Naive thymus-derived CD8-positive, alpha-beta T cell (primary cell): ENCODE measurements at places on chromosomes 7 and 10. TPM values are rescaled to one million over a fixed set of nuclear protein-coding genes. Genes with fewer than 3 reads are reported as not detected.

The SEMA3C gene
- total RNA-seq: not detected

DNA sequence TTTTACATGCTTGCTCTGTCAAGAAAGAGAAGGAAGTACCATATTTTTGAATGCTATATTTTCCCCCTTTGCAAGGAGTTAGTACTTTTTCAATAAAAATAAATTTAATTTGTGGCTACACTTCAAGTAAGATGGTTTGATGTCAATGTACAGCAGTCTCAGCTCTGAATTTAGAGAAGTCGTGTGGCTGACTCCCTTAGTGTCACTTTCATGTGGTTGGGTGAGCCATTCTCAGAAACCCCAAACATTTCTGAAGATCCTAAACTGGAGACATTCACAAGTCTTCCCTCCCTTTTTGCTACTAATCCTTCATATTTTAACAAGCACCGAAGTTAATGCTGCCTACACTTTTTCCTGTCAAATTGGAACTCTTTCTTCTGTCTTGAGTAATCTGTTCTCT is 244.4 kb downstream of the DYNC1I1 start:
- no peak for DNase-seq

The IFIT1B gene
- total RNA-seq: not detected

DNA sequence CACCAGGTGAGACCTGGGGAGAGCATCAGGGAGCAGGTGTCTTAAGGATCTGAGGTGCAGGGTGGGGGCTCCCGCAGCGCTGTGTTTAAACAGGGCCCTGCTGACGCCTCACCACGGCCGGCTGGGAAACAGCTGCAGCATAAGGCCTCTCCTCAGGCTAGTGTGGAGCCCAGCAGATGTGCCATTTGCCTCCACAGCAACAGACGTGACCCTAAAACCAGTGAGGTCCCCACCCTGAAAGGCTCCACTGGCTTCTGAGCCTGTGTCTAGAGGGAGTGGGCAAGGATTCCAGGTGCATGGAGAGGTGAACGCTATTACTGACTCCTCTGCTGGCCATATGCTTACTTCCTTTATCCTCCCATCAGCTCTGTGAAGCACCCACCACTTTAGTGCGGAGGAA is 47.8 kb downstream of the SYPL1 start:
- no peak for DNase-seq

The SHTN1 gene
- not detected for total RNA-seq

DNA sequence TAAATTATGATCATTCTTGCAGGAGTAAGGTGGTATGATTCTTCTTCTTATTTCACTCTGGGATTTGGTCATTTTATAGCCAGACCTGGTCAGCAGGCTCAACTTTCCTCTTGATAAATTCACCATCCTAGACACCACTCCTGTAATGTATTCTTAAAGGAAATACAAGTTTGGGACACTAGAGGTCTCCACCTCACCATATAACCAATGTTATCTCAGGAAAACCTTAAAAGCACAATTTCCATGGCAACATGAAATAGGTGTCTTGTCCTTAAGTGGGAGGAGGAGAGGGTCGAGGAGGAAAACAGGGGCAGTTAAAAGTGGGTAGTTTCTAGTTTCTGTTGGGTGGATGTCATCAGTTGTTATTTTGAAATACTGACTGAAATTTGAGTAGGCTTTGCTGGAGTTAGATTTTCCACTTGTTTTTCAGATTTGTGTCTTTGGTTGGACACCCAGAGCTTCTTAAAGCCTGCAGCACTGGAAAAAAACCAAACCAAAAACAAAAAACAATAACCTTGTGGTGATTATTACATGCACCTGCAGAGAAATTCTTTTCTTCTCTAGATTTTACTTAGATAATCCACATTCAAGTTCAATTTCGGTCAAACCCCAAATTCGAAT is 163.1 kb downstream of the PRKCQ start:
- DNase-seq: peak; percentile 56

- no peak for DNase-seq
Measured at GRCh38 chr10:103193820-103194529, 903 bp upstream of the NT5C2 start.

The CHRM2 gene
- total RNA-seq: not detected

The PSD gene
- 11.9 TPM for total RNA-seq

The AGK gene
- 26.7 TPM for total RNA-seq

DNA sequence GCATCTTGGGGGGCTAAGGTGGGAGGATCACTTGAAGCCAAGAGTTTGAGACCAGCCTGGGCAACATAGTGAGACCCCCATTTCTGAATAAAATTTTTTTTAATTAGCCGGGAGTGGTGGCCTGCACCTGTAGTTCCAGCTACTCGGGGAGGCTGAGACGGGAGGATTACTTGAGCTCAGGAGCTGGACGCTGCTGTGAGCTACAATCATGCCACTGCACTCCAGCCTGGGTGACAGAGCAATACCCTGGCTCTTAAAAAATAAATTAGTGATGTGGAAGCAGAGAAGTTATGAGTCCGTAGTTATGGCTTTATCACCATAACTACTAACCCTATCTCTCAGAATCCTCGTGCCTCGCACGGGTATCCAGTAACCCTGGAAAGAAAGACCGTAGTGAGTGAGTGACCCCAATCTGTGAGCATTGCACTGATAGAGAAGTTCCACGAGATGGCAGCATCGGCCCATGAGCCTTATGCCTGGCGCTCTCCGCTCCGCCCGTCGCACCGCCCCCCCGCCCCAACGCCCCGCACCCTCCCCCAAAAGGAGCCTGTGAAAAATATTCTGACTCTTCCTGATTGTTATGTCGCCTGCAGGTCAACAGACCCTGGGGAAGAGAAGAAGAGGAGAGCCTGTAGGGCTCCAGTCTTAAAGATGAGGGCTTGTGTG is 4.9 kb upstream of the SLC29A3 start:
- DNase-seq: peak; percentile 47

DNA sequence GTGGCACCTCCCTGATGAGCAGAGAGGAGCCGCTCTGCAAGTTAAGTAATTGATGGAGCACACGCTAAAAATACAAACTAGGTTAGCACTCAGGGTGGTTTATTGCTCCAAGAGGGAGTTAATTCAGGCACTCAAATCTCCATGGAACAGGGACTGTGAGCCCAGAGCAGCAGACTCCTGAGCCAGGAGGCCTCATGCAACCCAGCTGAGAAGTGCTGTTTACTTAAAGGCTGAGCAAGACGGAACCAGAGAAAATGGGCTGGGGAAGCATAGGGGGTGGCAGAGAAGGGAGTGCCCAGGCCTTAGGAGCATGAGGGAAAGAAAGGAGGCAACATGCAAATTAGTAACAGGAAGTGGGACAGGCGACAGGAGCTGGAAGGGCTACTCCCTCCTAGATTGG is 174.1 kb downstream of the KCNMA1 start:
- DNase-seq: no peak

DNA sequence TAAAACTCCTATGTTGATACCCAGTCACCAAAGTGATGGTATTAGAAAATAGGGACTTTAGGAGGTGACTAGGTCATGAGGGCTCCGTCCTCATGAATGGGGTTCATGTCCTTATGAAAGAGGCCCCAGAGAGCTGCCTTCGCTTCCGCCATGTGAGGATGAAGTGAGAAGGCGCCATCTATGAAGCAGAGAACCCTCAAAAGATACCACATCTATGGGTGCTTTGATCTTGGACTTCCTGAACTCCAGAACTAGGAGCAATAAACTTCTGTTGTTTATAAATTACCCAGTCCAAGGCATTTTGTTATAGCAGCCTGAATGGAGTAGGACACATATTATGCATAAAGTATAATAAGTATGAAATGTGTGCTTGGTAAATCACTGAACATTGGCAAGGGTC is 8.1 kb upstream of the PDSS1 start:
- no peak for DNase-seq

DNA sequence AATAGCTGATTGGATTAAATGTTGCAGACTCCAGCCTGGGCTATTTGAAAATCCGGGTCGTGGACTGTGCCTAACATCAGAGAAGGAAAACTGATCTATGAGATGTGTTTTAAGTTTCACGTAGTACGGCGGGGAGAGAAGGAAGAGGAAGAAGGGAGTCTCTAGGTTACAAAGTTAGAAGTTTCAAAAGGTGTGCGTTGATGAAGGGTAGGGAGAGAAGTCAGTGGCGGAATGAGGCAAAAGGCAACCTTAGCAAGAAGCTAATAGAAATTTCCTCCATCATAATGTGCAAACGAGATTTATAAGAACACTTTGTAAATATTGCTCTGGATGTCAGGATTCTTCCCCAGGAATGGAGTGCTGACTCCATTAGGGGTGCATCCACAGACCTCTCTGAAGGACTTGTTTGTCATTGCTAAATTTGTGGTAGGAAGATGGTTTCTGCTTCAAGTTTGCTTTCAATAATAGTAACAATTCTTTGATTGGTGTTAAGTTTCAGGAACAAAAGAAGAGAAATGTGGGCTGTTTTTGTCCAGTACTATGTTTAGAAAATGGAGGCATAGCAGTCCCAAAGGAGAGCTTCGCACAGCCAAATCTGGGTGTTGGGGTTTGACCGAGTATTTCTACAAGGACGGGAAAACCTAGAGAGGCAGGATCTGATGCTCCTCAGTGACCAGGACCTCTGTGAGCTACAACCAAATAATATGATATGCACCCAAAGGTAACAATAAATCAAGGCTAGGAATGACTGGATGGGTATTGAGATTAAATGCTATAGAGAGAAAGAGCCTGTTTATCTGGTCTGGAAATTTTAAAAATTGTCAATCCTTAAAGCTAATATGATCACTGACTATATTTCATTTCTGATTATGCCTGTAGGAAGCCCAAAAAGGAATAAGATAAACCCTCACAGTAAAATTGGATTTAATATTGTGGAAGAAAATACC is 8.2 kb downstream of the TWIST1 start:
- DNase-seq: no peak

- DNase-seq: no peak
Measured at GRCh38 chr7:141754939-141755338, 9.0 kb upstream of the TAS2R3 start.

The CLDN15 gene
- 52.7 TPM for total RNA-seq

The GOLGA7B gene
- total RNA-seq: 5.5 TPM

GRCh38 chr10:59895629-59896116 is 10.7 kb downstream of the CCDC6 start:
- DNase-seq: no peak

- DNase-seq: no peak
Measured at GRCh38 chr10:78892338-78893176, 176.2 kb upstream of the ZMIZ1 start.

The ICA1 gene
- total RNA-seq: 0.96 TPM

GRCh38 chr10:124696446-124697392 is 47.5 kb downstream of the FAM53B start:
- DNase-seq: peak; percentile 41

DNA sequence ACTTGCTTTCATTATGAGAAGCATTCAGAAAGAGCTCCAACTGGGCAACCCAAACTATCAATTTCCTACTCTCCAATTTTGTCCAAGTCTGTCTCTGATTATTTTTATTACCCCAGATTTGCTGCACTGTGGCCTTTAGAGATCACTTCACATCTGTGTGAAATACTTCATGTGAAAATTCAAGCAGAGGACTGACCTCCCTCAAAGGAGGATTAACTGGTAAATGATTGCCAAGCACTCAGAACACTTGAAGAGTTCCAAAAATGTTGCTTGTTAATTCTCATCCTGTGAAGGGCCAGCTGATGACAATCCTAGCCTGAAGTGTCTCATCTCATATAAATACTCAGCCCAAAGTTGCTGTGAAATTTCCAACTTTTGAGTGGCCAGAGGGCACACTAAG is 182.8 kb upstream of the DGKB start:
- DNase-seq: no peak

DNA sequence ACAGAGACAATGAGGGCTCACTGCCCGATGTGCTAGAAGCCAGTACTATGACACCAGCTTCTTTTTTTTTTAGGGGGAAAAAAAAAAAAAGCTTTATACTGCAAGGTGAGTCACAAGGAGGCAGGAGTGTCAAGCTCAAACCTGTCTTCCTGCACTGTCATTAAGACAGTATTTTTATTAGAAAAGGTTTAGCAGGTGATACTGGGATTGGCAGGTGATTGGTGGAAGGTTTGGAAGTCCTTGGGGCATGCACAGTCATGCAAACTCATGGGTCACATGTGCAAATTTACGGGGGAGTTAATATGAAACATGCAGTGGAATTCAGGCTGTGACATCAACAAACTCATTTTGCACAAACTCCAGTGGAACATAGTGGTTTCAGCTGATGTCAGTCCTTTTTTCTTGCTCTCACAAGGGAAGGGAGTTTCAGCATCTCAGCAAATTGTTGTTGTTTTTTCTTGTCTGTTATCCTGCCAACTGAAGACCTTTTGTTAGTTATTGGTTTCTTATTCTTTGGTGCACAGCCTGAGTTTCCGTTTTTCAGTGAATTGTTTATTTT is 530.6 kb downstream of the ANKRD7 start:
- no peak for DNase-seq

The HECW1 gene
- not detected for total RNA-seq

The AGR3 gene
- total RNA-seq: not detected

DNA sequence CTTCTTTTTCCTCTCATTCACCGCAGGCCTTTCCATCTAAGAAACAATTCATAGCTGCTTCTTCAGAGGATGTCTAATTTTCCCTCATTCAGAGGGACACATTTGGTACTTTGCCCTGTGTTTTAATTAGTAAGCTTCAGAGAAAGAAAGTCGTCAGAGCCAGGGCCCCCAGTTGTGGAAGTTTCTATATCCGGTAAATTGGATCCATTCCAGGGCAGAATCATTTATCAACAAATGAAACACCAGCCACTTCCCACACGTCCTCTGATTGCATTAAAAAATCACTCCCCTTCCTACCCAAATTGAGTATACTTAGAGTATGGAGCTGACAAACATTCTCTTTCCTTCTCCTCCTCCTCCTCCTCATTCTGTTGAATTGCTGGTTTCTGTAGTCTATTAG is 205.8 kb upstream of the HDAC9 start:
- no peak for DNase-seq

GRCh38 chr7:106756884-106757283 is 95.9 kb upstream of the CCDC71L start:
- no peak for DNase-seq

- DNase-seq: no peak
Measured at GRCh38 chr10:13224210-13224995, 9.8 kb downstream of the UCMA start.

GRCh38 chr10:8053446-8054243 is 843 bp upstream of the GATA3 start:
- DNase-seq: peak; percentile 89

GRCh38 chr7:20700453-20701227 is 85.2 kb downstream of the ABCB5 start:
- no peak for DNase-seq

- DNase-seq: no peak
Measured at GRCh38 chr10:10499839-10500238, 517.8 kb upstream of the CELF2 start.

The BUD23 gene
- total RNA-seq: 67.2 TPM

DNA sequence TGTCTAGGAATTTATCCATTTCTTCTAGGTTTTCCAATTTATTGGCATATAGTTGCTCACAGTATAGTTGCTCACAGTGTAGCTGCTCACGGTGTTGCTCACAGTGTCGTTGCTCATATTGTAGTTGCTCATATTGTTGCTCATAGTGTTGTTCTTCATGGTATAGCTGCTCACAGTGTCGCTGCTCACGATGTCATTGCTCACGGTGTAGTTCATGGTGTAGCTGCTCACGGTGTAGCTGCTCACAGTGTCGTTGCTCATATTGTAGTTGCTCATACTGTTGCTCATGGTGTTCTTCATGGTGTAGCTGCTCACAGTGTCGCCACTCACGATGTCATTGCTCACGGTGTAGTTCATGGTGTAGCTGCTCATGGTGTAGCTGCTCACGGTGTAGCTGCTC is 7.7 kb upstream of the PRKAR1B start:
- DNase-seq: no peak

- DNase-seq: peak; percentile 19
Measured at GRCh38 chr7:2354939-2355704, 495 bp downstream of the EIF3B start.

- DNase-seq: no peak
Measured at GRCh38 chr10:79487296-79488194, 24.8 kb upstream of the EIF5AL1 start.

GRCh38 chr10:95485056-95485844 is 75.9 kb downstream of the SORBS1 start:
- DNase-seq: no peak
